ENCODE measurements at places on chromosomes 5 and 9.

- no peak for DNase-seq
Measured at GRCh38 chr9:119938871-119939270, 569.6 kb upstream of the BRINP1 start.

- no peak for DNase-seq
Measured at GRCh38 chr5:63831381-63831780, 130.9 kb downstream of the HTR1A start.

DNA sequence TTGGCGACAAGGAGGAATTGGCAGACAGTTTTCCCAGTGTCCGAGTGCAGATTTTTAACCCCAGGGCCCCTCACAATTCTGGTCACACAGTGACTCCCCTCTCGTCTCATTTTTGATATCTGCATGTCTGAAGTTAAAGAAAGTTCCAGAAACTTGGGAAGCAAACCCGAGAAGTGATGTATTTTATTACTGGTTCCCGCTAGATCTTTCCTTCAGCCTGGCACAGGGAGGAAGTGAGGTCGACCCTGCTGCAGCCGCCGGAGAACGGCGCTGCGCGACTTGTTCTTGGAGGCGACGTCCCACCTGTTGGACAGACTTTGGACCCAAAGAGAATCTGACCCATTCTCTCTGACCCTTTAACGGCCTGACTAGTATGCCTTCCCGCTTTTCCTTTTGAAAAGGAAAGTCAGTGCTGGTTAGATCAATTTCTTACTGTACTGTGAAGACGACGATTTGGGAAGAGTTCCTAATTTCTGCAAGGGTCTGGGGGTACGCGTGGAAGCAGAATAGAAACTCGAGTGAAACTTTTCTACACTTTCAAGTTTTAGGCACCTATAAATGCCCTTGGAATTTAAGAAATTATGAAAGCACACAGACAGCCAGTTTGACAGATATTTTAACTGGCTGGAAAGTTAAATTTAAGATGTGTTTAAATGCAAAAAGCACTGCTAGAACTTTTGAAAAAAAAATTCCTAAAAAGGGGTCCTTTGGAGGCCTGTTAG lies 744 bp downstream of the OTULIN start:
- DNase-seq, result no peak

- DNase-seq, result no peak
Measured at GRCh38 chr9:105118636-105119035, 125.8 kb upstream of the SLC44A1 start.

DNA sequence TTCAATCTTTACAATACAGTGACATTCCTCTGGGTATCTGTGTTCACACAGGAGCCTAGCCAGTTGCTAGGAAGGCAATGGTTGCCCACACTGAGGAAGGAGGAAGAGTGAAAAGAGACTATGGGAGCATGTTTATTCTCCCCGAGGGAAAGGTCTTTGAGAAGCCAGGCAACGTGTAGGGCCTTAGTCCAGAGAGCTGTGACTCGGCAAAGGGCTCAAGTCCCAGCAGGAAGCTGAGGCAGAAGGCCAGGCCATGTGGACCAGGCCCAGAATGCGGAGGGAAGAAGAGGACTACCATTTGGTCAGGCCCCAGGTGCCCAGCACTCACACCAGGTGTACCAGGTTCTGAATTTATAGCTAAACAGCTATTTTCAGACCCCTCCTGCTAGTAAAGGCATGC lies 136.6 kb upstream of the DMAC1 start:
- DNase-seq, result no peak

- DNase-seq, result no peak
Measured at GRCh38 chr9:119298076-119298853, 71.0 kb downstream of the BRINP1 start.

- no peak for DNase-seq
Measured at GRCh38 chr5:145689235-145689634, 145.9 kb downstream of the PRELID2 start.

DNA sequence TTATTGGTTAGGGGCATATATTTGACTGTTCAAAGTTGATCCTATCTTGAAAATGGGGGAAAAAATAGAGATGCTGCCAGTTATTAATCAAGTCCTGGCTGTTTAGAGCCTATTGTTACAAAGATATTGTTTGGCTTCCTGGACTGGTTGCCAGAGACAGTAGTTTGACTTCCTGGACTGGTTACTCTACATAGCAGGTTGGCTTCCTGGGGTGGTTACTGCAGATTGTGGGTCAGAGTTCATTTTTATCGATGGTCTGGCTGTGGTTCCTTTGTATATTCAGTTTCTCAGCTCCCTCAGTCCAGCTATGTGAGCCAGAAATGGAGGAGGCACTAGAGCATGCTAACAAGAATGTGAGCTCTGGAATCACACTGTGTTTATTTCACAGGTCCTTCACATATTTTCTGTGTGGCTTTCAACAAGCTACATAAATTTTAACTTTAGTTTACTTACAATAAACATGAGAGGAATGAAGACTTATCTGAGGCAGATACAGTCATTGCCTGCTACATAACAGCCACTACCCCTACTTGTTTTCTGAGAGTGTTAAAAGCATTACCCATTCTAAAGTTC lies 137.6 kb downstream of the TRPM3 start:
- DNase-seq, result no peak

All from cortex of kidney (tissue), 1 donor.